ENCODE measurements at places on chromosomes 2 and 18.

GRCh38 chr2:233386382-233387041 lies 32.2 kb downstream of the DGKD start:
- DNase-seq = no peak

DNA sequence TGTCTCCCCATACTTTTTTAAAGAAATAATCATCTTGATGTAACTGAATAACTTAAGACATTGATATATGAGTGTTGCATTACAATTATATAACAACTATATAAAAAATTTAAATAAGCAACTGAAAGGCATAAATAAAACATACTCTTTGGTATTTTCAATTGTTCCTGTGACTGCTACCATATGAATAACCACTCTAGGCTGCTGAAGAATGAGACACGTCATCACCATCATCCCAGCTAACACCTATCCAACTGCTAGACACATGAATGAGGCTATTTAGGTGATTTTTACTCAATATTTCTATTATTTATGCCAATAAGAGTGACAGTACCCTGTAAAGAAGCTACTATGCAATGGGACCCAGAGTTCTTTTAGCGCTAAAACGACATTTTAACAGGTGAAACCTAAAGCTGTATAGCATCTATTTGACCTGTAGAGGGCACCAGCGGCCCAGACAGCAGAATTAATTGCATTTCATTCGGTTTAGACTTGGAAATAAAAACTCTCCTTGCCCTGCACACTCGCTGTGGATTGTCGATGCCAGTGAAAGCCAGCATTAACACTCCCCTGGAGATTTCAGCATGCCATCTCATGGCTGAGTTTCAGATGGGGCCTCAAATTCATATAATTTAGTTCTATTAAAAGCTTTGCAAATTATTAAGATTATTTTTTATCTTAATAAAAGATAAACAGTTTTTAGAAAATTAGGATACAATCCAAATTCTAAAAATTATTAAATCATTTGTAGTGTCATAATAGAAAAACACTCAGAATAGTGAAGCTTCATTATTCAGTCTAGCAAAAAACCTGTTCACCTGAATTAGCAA lies 89.4 kb upstream of the MAP2 start:
- peak; percentile 58 for DNase-seq

- peak; percentile 84 for DNase-seq
These were observed 3.5 kb upstream of the LBX2 start for GRCh38 chr2:74502720-74503505.

GRCh38 chr2:168850846-168851245 lies 39.4 kb downstream of the SPC25 start:
- DNase-seq = no peak
